ENCODE measurements at places on chromosomes 5 and 9.
A peak's percentile ranks its signal among the peaks of the same experiment; 100 is the strongest.

- no peak for DNase-seq
These were observed 183.7 kb downstream of the TAF11L14 start for GRCh38 chr5:17817990-17818389.

- DNase-seq: peak; percentile 23
These were observed 341.0 kb upstream of the DMAC1 start for GRCh38 chr9:8140557-8140956.

GRCh38 chr5:35741126-35741716 is 115.5 kb upstream of the IL7R start:
- no peak for DNase-seq

DNA sequence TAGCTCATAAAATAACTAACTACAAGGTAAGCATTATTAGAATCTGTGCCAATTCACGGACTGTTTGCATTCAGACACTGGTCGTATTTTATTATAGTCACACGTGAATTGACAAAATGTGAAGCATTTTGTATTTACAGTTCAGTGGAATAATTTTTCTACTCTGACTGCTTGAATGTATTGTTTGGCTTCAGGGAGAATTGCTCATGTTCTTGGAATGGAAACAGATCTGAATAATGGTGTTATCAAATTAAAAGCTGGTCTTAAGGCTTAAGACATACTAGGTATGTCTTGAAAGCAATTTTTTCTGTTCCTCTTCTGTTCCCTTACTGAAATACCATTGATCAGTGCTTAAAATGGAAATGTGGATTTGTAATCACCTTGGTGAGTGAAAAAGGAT is 543.7 kb upstream of the TLE4 start:
- no peak for DNase-seq

GRCh38 chr5:72543365-72543764 is 36.2 kb upstream of the ZNF366 start:
- DNase-seq: no peak

DNA sequence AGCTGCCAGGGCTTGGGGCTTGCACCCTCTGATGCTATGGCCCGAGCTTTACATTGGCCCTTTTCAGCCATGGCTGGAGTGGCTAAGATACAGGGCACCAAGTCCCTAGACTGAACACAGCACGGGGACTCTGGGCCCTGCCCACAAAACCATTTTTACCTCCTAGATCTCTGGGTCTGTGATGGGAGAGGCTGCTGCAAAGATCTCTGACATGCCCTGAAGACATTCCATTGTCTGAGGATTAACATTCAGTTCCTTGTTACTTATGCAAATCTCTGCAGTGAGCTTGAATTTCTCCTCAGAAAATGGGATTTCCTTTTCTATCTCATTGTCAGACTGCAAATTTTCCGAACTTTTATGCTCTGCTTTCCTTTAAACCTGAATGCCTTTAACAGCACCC is 337.0 kb upstream of the SMC2 start:
- DNase-seq: no peak

- no peak for DNase-seq
These were observed 14.0 kb downstream of the ARL15 start for GRCh38 chr5:54296386-54296785.

GRCh38 chr5:88776692-88777091 is 106.3 kb downstream of the MEF2C start:
- no peak for DNase-seq

- no peak for DNase-seq
These were observed 348.8 kb downstream of the SPATA31D1 start for GRCh38 chr9:82337351-82337750.

DNA sequence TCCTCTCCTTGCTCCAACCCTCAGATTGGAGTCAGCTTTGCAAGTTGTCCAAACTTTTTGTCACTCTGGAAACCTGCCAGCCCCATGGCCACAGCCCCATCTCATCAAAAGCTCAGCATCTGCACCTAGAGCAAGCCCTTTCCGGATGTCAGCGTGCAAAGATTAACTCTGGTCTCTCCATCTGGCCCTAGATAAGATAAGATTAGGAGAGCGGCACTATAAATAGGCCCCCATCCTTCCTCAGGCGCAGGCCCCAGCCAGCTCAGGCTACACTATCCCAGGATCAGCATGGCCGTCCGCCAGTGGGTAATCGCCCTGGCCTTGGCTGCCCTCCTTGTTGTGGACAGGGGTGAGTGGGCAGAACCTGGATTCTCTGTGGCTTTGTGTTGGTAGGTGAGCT is at the start of gene SPINK4:
Gene SPINK4 (plus strand): TSS at position 247 of the 400 bp plus-strand sequence. CDS start 42 bp downstream, at position 289.
- DNase-seq: no peak

DNA sequence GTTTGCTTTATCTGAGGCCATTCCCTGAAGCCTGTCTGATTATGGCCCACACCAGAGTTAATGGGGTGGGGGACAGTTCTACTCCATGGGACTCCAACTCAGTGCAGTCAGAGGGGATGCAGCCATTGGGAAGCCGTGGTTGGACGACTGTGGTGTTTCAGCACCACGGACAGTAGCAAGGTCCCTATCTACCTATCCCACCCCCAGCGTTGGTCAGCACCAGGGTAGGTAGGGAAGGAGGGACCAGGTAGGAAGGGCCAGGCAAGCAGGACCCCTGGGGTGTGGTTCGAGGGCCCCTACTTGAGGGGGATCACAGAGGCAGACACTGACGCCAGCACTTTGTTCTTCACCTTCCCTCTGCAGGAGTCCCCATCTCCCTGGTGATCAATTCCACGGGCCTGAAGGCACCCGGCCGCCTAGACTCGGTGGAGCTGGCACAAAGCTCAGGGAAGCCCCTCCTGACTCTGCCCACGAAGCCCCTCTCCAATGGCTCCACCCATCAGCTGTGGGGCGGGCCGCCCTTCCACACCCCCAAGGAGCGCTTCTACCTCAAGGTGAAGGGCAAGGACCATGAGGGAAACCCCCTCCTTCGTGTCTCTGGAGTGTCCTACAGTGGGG is 33.2 kb downstream of the HMCN2 start:
- no peak for DNase-seq

DNA sequence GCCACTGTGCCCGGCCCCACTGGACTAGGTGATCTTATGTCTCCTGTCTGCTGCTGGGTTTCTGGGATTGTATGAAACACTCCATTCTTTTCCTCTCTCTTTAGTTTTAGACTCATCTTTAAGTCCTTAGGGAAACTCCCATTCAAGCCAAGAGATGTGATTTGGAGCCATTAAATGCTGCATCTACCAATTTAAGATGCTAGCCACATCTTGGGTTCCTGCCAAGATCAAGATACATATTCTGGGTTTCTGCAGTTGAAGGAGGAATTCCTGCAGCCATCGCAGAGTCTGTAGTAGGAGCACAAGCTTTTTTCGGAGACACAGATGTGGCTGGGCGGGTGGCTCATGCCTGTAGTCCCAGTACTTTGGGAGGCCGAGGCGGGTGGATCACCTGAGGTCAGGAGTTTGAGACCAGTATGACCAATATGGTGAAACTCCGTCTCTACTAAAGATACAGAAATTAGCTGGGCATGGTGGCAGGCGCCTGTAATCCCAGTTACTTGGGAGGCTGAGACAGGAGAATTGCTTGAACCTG is 23.2 kb downstream of the STXBP1 start:
- no peak for DNase-seq

- no peak for DNase-seq
These were observed 39.7 kb downstream of the EGFLAM start for GRCh38 chr5:38297830-38298608.

DNA sequence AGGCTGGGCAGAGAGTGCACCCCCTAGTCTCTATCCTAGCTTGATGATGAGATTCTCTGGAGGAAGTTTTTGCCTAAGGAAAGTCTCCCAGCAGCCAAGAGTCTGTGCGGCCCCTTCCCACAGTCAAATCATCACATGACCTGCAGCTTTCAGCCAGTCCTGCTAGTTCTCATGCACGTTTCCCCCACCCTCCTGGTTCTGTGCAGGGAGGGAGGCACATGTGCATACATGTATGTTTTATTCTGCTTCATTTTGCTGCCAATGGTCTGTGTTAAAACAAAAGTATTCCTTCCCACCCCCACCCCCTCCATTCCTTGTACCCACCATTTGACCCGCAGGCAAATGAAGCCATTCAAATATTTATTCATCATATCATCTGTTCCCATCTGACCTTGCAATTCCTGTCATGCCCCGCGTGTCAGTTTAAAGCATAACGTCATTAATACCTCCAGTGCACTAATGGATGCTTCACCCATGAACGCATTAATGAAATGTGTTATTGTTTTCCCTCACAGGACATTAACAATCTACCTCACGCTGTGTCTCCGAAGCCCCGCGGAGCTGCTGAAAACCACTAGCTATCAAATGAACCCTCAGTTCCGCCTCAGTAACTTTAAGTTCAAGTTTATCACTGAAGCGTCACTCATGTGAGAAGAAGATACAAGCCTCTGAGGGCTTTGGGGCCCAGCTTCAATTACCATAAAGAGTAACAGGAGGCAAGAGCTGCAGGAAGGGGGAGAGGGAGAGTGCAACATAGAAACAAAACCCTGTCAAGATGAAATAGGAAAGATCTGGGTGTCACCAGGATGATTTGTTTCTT is 139.6 kb downstream of the RASEF start:
- DNase-seq: no peak

GRCh38 chr5:132417889-132418485 is 48.5 kb downstream of the SLC22A5 start:
- no peak for DNase-seq

DNA sequence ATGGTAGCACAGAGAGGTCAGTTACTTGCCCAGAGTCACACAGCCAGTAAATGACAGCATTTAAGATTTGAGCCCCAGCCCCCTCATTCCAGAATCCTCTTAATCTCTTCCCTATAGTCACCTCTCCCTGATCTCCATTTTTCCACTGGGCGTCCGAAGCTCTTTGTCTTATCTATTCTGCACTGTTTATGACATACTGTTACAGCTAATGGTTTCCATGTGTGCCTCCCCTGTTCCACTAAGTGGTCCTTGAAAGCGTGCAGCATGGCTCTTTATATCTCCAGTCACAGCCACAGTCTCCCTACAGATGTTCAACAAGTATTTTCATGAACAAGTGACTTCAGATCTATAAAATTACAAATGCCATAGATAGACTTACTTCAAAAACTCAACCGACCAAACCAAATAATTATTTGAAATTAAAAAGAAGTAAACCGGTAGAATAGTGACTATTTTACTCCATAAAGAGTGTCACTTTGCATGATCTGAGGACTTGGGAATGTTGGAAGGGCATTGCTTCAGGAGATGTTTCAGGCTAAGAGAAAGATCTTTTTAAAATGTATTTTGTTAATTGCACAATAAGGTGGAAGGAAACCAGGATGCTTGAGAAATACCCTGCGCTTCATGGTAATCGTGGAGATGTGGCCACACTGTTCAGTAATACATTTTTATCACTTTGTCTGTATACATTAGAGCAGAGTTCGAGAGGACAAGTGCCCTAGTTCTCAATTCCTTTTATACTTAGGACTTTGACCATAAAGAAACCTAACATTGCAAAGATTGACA is 237.2 kb downstream of the FBXL7 start:
- no peak for DNase-seq

- DNase-seq: no peak
These were observed 567.0 kb downstream of the BNC2 start for GRCh38 chr9:16303506-16303905.

DNA sequence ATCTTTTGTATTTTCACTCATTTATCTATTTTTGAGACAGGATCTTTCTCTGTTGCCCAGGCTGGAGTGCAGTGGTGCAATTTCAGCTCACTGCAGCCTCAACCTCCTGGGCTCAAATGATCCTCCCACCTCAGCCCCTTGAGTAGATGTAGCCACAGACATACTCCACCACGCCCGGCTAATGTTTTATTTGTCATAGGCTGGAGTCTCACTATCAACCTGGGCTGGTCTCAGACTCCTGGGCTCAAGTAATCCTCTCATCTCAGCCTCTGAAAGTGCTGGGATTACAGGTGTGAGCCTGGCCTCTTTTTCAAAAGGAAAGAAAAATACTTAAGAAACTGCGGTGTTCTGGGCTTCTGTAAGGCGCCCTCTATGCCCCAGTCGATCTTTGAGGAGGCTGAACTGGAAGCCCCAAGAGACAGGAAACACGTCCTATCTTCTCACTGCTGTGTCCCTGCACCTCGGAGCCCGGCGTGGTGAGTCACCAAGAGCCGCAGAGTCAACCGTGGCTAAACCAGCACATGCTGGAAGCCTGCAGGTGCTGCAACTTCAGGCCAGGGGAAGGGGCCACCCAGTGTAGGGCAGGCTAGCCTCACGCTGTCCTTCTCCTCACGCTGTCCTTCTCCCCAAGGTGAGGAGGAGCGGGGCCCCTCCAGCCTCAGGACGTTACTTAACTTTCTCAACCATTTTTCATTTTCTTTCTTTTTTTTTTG is 15.2 kb upstream of the LHX3 start:
- no peak for DNase-seq

DNA sequence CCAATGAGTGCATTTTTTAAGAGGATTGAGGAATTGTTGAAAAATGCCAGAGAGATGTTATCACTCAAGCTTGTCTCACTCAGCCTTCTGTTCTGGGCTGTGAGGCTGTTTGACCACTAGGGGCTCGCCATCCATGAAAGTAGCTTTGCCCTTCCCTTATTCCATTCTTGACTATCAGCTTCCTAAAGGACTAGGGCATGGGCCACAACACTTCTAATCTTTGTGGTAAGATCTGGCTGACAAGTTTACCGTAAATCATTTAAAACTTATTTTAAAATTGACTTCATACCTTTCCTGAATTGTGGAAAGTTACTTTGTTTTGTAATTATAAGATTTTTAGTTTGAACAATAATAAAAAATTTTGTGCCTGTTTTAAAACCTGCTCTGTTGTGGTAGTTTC is 49.5 kb downstream of the TJP2 start:
- peak; percentile 63 for DNase-seq

GRCh38 chr9:4117835-4118610 is 181.8 kb downstream of the GLIS3 start:
- DNase-seq: no peak

- DNase-seq: no peak
These were observed 18.7 kb upstream of the ROPN1L start for GRCh38 chr5:10423022-10423421.

DNA sequence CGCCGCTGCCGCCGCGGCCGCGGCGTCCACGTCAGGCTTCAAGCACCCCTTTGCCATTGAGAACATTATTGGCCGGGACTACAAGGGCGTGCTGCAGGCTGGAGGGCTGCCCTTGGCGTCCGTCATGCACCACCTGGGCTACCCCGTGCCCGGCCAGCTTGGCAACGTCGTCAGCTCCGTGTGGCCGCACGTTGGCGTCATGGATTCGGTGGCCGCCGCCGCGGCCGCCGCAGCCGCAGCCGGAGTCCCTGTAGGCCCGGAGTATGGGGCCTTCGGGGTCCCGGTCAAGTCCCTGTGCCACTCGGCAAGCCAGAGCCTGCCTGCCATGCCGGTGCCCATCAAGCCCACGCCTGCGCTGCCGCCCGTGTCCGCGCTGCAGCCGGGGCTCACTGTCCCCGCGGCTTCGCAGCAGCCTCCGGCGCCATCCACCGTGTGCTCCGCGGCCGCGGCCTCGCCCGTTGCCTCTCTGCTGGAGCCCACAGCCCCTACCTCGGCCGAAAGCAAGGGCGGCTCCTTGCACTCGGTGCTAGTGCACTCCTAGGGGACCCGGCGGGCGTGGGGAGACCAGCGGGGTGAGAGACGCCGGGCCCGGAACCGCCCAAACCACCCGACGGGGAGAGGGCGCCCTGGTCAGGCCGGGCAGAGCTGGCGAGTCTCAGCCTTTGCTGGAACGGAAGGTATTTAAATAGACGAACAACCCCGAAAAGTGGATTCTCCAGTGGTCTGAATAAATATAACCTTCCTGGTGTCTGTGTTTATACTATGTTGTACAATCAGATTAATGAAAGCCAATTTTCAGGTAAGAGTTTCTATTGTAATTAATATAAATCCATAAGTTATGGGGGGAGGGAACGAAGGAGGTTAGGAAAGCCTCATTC is 1.2 kb downstream of the FOXB2 start:
- no peak for DNase-seq

Data from iPS DF 19.7 (cell line).